ENCODE measurements at places on chromosomes 16 and 17. TPM values are rescaled to one million over a fixed set of nuclear protein-coding genes. Genes with fewer than 3 reads are reported as not detected.

Gene RNF222
- total RNA-seq: not detected

Gene NR1D1
- 23.9 TPM for total RNA-seq

Gene KRT33A
- total RNA-seq: not detected

Gene TPSG1
- total RNA-seq: not detected

Gene TMC7
- total RNA-seq: not detected

Gene LGALS9B
- not detected for total RNA-seq

Gene CSH2
- not detected for total RNA-seq

Gene PSMB10
- 129 TPM for total RNA-seq

Gene HBQ1
- not detected for total RNA-seq

Gene PRAC1
- total RNA-seq: not detected

Gene ASGR1
- 0.60 TPM for total RNA-seq

Gene TP53TG3B
- not detected for total RNA-seq

Gene PFAS
- total RNA-seq: 31.5 TPM

All from T-cell (primary cell).